ENCODE measurements at places on chromosomes 2 and 18. TPM values are rescaled to one million over a fixed set of nuclear protein-coding genes. Genes with fewer than 3 reads are reported as not detected.

Gene IL36RN
- total RNA-seq, result not detected

Gene RFTN2
- total RNA-seq, result not detected

GRCh38 chr2:28271231-28271918 is 121.3 kb upstream of the FOSL2 start:
- no peak for DNase-seq

DNA sequence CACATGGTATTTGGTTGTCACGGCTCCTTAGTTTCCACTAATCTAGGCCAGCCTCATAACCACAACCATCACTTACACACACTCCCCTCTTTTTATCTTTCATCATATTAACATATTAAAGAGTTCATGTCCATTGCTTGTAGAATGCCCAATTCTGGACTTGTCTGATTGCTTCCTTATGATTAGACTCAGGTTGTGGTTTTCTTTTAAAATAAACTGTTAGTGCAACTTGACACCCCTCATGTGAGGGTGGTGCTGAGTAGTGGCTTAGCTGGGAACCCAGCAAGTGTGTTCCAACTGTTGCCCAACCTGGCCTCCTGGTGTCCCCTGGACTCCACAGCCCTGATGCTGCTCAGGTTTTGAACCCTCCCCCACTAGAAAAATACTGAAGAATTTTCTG is 20.1 kb upstream of the CD207 start:
- no peak for DNase-seq

Measured in activated naive CD4-positive, alpha-beta T cell treated with anti-CD3 and anti-CD28 coated beads for 36 hours (primary cell).